ENCODE measurements at places on chromosomes 16 and 17.

DNA sequence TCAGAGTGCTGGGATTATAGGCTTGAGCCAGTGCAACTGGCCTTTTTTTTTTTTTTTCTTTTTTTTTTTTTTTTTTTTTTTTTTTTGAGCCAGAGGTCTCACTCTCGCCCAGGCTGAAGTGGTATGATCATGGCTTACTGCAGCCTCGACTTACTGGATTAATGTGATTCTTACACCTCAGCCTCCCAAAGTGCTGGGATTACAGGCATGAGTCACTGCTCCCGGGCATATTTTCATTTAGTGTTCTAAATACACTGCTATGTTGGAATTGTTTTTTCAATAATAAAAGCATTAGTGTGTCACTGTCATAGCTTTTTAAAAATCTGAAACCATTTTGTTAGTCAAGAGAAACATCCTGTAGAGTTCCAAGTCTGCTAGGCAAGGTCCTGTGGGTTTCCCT is 40.3 kb downstream of the NDE1 start:
- DNase-seq = no peak

DNA sequence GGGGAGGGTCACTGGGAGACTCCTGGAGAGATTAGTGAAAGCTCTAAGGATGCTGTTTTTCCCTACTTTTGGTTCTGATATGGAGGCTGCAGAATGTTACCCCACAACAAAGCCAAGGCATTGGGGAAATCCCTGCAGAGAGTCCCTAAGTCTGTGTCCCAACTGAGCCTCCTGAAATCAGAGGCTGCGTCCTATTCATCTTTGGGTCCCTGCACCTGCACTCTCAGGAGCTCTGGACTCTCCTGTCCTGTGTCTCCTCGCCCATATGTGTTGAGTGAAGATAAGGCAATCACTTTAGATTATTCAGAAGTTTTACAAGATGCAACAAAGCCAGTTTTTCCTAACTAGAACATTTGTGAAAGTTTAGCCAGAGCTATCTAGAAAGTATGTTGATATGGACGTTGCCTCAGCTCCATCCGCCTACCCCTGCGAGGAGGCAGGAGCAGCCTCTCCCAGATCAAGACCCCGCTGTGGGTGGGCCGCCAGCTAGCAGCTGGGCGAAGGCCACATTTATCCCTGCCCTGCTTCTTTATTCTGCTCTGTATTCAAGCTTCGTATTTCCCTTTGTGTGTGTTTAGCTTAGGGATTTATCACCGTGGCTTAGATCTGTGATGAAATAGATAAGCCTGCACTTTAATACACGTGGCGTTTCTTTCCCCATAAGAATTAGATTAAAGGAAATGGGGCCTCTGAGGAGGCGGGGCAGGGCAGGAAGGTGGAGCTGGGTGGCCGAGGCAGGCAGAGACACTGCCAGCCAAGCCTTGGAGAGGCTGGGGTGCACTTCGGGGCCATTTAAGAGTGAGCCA is 37.4 kb downstream of the SHISA6 start:
- no peak for DNase-seq

DNA sequence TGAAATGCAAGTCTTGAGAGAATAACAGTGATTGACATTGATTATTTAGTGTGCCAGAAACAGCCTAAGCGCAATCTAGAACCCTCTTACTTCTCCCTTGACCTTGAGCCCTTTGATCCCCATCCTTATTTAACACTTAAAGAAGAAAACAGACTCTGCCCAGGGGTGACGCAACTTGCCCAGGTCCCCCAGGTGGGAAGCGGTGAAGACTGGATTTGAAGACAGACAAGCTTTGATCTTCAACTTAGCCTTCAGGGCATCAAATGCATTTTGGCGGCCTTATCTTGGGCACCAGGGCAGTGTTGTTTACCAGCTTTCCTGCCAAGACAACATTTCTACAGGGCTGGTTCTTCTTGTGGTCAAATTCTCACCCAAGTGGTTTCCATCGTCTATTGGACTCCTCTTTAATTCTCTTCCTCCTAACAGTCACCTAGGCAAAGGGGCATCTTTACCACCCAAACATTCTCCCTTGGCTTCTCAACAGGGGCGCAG is 8.9 kb upstream of the CIITA start:
- DNase-seq = no peak

DNA sequence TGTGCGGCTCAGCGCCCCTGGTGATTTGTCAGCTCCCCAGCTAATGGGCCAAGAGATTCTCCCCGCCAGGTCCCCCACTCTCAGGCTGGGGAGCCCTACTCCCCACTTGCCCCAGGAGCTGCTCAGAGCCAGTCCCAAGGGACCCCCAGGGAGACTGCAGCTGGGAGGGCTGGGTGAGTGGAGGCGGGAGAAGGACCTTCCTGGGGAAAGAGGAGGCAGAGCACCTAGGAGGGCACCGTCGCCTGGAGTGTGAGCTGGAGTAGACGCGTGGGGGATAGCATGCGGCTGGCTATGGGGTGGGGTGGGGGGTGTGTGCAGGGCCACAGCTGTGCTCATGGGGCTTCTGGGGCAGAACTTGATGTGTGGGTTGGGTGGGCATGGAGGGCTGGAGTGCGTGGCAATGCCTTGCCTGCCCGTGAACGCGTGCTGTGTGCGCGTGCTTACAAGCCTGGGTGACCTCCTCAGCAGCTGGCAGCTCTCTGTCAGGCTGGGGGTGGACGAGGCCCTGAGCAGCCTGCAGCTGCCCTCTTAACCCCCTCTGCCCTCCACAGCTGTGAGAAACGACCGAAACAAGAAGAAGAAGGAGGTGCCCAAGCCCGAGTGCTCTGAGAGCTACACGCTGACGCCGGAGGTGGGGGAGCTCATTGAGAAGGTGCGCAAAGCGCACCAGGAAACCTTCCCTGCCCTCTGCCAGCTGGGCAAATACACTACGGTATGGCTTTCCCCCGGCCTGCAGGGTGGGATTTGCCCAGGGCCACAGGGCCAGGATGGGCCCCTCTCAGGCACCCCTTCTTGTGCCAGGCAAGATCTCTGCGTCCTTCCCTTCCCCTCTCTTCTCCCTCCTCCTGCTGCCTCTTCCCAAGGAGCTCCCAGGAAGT is 12.9 kb downstream of the GJD3 start:
- DNase-seq = no peak

GRCh38 chr17:57197466-57198071 is 58.8 kb upstream of the MSI2 start:
- DNase-seq = no peak

DNA sequence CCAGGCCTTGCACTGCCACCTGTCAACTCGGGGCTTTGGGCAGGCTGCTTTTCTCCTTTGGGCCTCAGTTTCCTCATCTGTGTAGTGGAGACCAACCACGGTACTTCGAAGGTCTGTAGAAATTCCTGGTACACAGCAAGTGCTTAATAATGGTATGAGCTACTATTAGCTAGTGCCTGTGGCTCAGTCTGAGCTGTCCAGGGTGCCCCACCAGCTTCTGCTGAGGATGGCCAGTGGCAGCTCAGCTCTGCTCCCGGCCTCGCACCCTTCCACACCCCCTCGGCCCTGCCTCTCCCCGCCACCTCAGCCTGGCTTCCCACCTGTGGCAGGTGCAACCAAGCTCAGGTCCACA is 26.2 kb upstream of the PLCG2 start:
- no peak for DNase-seq

- DNase-seq = no peak
Observed at GRCh38 chr17:49339354-49339753, 22.7 kb downstream of the ZNF652 start.

DNA sequence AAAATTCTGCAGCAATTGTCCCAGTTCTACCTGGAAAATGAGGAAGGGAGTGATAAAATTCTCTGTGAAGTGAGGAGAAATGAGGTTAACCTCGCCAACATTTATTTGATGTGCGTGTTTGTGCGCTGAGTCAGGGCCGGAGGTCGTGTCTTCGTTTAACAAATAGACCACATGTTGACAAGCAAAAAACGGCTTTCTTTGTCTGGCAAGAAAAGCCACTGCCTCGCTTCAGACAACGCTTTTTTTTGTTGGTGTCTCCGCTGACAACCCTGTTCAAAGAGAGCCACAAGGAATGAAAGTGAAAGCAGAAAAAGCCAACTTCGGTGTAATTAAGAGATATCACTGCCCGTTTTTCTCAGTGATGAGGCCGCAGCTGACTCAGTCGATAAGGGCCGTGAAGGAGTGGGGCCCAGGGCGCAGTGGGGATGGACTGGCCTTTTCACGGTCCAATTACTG is 510.6 kb downstream of the CDH13 start:
- no peak for DNase-seq

GRCh38 chr17:68987966-68988365 is 32.8 kb upstream of the ABCA8 start:
- DNase-seq = no peak

- no peak for DNase-seq
Observed at GRCh38 chr17:38420518-38420917, 7.7 kb upstream of the ARHGAP23 start.

DNA sequence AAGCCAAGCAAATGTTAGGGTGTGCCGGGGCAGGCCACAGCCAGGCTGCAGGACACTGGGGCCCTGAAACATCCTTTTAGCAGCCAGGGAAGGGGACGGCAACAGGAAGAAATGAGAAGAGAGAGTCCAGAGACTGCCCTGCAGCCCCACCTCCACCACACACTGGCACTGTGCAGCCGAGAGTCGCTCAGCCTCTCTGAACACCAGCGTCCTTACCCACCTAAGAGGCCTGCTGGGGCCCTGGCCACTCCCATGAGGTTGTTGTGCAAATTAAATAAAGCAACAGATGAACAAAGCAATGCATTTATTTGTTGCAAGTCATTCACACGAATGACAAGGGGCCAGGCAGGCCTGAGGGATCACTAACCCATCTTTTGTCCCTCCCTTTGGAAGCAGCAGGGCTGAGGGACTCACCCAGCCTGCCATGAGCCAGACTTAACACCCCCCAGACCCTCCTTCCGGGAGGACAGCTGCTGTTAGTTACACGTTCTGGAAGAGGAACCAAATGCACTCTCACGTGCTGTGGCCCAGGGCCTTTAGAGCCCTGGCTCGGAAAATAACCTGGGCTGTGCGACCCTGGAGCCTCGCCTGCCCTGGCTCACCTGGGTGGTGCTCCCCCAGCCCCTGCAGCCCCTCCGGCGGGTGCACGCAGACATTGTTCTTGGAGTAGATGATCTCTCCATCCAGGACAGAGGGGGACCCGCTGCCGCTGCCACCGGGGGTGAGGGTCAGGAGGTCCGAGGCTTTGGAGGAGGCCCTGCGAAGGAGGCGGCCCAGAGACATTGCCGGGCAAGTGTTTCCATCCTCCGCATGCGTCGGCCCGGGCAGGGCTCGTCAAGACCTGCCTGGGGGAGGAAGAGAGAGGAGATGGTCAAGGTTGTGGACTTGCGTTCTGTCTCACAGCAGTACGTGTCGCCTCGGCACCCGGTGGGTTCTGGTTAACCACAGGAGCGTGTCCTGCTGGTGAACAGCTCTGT is 22.6 kb downstream of the TBC1D16 start:
- DNase-seq = no peak

DNA sequence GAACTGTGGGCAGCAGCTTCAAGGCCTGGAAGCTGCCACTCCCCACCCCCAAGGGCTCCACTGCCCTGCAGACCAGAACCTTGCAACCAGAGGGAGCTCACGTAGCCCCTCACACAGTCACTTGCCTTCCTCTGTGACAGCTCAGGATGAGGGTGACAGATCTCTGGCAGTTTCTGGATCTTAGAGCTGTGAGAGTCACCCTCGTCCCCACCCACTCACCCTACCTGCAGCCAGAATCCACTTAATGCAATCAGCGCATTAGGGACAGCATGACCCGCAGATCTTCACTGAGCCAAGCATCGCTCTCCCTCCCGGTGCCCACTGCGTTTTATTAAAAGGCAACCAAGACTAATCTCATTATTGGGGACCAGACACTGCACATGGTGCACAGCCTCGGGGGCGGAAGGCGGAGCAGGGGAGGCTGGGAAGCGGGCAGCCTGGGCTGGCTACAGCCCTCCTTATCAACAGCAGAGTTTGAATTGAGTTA is 3.5 kb downstream of the CYB561 start:
- DNase-seq = no peak

DNA sequence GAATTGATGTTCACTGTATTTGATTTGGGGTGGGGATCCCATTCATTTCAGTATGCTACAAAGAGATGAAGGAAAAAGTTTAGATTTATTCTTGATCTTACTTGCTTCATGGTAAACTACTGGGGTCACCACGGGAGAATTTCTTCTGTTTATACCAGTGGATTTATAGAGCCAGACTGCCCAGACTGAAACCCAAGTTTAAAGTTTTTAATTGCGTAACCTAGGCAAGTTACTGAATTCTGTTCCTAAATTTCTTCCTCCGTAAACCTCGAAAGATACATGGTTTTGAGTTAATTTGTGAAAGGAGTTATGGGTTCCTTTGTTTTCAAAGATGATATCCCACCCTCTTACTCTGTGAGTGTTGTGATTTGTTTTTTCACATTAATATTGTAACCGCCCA is 26.4 kb downstream of the PIGL start:
- DNase-seq = no peak

DNA sequence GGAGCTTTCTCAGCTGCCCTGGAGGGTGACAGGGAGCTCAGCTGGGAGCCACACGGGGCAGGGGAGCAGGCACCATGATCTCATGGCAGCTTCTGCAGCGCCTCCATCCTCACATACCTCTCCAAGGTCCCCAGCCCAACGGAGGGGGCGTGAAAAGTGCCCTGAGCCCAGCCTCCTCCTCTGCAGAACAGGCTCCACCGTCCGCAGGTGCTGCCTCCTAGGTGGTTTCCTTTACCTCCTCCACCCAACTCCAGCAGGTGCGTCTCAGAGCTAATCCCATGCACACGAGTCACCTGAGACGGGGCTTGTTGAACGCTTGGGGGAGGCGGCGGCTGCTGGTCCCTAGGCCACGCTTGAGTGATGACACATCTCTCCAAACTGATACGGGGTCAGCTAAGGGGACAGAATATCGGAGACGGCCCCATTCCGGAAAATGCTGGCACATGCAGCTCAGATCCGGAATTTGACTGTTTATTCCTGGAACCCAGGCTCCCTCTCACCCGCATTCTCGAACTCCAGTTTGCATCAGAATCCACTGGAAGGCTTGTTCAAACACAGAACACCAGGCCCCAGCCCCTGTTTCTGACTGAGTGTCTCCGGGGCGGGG is 387 bp upstream of the SLC38A8 start:
- no peak for DNase-seq

- DNase-seq = no peak
Observed at GRCh38 chr16:79580453-79581191, 19.9 kb downstream of the MAF start.

DNA sequence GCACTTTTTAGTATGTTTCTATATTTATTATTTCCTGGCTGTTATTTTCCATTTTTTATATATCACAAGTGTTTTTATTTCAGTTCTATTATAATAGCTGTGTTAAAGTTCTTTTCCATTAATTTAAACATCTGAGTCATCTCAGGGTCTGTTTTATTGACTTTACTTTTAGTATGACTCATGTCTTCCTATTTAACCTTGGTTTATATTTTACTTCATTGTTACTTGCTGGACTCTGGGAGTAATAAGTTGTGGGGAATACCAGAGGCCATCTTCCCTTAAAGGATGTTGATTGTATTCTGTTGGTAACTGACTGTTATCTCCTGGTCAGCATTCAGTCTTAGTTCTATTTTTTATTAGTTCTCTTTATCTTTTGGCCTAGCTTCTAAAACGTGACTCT is 1508.2 kb downstream of the CDH11 start:
- no peak for DNase-seq

DNA sequence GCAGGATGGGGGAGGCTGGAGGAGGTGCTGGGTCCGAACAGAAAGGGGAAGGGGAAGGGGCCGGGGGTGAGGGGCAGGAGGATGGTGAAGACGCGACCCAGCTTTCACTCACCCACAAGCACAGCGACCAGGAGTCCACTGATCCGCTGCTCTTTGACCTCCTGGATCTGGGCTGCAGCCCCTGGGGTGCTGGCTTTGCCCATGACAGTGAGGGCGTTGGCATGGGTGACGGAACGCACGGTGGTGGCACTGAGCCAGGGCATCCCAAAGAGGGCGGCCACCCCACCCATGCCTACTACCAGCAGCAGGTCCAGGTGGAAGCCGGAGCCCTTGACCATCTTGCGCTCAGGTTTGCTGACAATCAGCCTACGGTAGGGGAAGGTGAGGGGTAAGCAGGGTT is 14.9 kb downstream of the SLC4A1 start:
- DNase-seq = no peak
